ENCODE measurements at places on chromosomes 3 and 15. TPM values are rescaled to one million over a fixed set of nuclear protein-coding genes. Genes with fewer than 3 reads are reported as not detected.

DNA sequence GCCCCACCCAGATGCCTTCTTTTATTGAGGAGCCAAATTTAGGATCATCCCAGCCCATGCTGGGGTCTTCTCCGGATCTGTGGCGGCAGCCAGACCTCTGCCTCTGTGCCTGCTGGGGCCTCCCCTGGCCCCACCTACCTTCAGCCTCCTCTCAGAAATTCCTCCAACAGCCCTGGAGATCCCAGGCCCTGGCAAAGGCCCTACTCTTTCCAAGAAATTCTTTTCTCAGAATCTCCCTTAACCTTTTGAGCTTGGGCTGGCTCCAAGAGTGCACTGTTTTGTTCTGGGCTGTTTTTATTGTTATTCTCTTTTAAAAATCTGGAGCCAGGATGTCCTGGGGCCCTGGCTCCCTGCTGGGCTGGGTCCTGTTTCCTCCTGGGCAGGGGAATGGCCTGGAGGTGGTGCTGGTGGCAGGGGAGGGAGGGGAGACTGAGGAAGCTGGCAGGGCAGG, 57.8 kb downstream of the GRIP2 start:
- no peak overlapping the region for H3K27ac ChIP-seq
- DNase-seq, result peak; percentile 34
- no peaks in the 10 kb centered on the region for H3K27me3 ChIP-seq

GRCh38 chr15:74988007-74988800, 7.2 kb upstream of the SCAMP5 start:
- no peaks in the 10 kb centered on the region for H3K4me1 ChIP-seq
- H3K4me3 ChIP-seq, result no peak overlapping the region
- H3K27me3 ChIP-seq, result no peaks in the 10 kb centered on the region
- H3K36me3 ChIP-seq, result no peaks in the 10 kb centered on the region
- no peak overlapping the region for H3K27ac ChIP-seq

DNA sequence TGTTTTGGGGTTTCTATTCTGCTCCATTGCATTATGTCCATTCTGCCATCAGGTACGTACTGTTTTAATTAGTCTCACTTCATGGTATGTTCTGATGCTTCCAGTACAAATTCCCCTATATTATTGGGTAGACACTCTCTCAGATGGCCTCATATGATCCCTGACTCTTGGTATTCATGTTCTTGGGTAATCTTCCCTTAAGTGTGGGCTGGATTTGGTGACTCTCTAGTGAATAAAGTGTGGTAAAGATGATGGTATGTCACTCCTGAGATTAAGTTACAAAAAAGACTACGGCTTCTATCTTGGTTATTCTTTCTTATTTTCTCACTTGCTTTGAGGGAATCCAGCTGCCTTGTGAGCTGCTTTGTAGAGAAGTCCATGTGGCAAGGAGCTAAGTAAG, 89.6 kb upstream of the TBC1D5 start:
- H3K4me1 ChIP-seq, result no peaks in the 10 kb centered on the region
- DNase-seq, result no peak
- no peaks in the 10 kb centered on the region for H3K36me3 ChIP-seq

DNA sequence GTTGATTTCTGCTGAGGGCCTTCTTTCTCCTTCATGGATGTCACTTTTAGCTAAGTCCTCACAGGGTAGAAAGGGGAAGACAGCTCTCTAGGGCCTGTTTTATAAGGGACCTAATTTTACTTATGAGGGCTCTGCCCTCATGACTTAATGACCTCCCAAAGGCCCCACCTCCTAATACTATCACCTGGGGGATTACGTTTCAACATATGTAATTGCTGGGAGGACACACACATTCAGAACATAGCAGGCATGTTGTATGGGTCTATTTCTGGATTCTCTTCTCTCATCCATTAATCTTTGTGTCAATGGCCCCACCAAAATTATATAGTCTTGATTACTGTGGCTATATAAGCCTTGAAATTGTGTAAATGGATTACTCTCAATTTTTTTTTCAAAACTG, 255.0 kb downstream of the CLSTN2 start:
- no peak for DNase-seq
- no peak overlapping the region for H3K27ac ChIP-seq
- H3K4me3 ChIP-seq, result no peak overlapping the region
- H3K4me1 ChIP-seq, result no peaks in the 10 kb centered on the region

GRCh38 chr3:127306361-127307111, 18.7 kb upstream of the PRR20G start:
- H3K36me3 ChIP-seq, result no peaks in the 10 kb centered on the region
- H3K4me3 ChIP-seq, result no peak overlapping the region
- no peak overlapping the region for H3K27ac ChIP-seq
- no peaks in the 10 kb centered on the region for H3K4me1 ChIP-seq
- H3K27me3 ChIP-seq, result no peaks in the 10 kb centered on the region

GRCh38 chr3:17258823-17259436, 374.2 kb downstream of the PLCL2 start:
- no peak overlapping the region for H3K27ac ChIP-seq
- DNase-seq, result no peak
- H3K27me3 ChIP-seq, result no peaks in the 10 kb centered on the region
- H3K4me1 ChIP-seq, result no peaks in the 10 kb centered on the region
- H3K4me3 ChIP-seq, result no peak overlapping the region

DNA sequence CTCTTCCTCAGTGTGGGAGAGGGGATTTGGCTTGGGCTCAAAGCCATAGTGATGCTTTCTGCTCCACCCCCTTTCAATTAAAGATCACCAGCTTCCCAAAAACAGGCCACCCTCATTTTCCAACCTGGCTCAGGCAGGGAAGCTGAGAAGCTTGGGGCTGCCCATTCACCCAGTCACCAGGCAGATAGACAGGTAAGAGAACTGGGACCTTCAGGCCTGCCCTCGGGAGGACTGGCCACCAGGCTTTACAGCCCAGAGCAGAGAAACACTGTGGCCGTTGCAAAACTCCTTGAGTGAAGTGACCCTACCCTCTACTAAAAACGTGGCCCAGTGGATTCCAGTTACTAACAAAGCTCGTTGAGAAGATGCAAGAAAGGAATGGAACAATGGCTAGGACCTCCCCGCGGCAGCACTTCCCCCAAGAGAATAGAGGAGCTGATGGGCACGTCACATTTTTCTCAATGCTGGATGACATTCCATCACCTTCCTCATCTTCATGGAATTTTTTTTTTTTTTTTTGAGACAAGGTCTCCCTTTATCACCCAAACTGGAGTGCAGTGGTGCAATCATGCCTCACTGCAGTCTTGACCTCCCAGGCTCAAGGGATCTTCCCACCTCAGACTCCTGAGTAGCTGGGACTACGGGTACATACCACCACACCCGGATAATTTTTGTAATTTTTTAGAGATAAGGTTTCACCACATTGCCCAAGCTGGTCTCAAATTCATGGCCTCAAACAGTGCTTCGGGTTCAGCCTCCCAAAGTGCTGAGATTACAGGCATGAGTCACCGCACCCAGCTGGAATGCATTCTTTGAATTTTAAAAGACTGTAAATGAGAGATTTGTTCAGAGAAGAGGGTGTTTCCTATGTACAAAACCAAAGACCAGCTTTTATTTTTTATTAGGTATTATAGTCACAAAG, 37.9 kb downstream of the LIPC start:
- no peak for DNase-seq
- peak overlapping the region; percentile 38 for H3K27ac ChIP-seq
- H3K36me3 ChIP-seq, result no peaks in the 10 kb centered on the region
- no peaks in the 10 kb centered on the region for H3K27me3 ChIP-seq
- H3K4me3 ChIP-seq, result no peak overlapping the region

- no peaks in the 10 kb centered on the region for H3K36me3 ChIP-seq
- H3K27me3 ChIP-seq, result no peaks in the 10 kb centered on the region
- H3K4me3 ChIP-seq, result no peak overlapping the region
- DNase-seq, result no peak
These were observed 4.8 kb downstream of the IDH2 start for GRCh38 chr15:90097475-90097874.

DNA sequence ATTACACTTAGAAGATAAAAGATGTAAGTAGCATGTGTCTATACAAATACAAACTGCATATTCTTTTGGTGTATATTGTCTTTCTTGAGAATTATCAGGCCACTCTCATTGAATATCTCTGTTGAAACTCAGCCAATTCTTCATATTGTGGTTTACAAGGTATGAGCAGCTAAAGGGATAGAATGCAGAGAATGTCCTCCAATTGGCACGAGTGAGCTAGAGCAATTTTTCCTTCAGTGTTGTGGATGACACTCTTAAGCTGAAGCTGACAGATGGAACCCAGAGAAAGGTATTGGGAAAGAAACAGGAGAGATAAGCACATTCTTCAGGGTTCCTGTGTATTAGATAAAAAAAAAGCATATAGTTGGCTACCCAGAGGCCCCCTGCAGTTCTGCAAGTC, 453.1 kb downstream of the EPHA3 start:
- H3K27ac ChIP-seq, result no peak overlapping the region
- no peaks in the 10 kb centered on the region for H3K4me1 ChIP-seq

- no peaks in the 10 kb centered on the region for H3K27me3 ChIP-seq
- H3K4me1 ChIP-seq, result no peaks in the 10 kb centered on the region
- no peaks in the 10 kb centered on the region for H3K36me3 ChIP-seq
- H3K4me3 ChIP-seq, result no peak overlapping the region
These were observed 122.6 kb upstream of the ATP2B2 start for GRCh38 chr3:10627884-10628572.

GRCh38 chr3:14898929-14899328, 48.5 kb upstream of the NR2C2 start:
- no peaks in the 10 kb centered on the region for H3K36me3 ChIP-seq
- no peak overlapping the region for H3K4me3 ChIP-seq
- no peaks in the 10 kb centered on the region for H3K4me1 ChIP-seq
- H3K27me3 ChIP-seq, result no peaks in the 10 kb centered on the region

- H3K4me3 ChIP-seq, result no peak overlapping the region
- H3K4me1 ChIP-seq, result no peaks in the 10 kb centered on the region
- H3K27ac ChIP-seq, result no peak overlapping the region
- no peak for DNase-seq
- H3K36me3 ChIP-seq, result no peaks in the 10 kb centered on the region
- H3K27me3 ChIP-seq, result no peaks in the 10 kb centered on the region
These were observed 62.5 kb upstream of the SLCO2A1 start for GRCh38 chr3:134092208-134092701.

DNA sequence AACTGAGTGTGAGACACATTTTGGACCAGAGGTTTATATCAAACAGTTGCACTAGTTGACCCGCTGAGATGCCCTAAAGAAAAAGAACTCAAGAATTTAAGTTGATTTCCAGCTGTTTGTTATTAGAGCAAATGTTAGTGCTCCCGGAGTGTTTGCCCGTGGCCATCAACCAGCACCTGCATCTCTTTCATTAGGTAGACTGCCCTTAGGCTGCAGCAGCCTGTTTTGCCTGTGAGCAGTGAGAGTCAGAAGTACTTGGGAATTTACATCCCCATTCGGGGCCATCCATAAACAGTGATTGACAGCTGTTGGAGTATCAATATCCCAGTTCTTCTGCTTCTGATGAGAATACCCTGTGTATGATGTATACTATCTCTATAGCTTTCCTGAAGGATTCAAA, 492.6 kb downstream of the RBMS3 start:
- DNase-seq, result no peak
- no peak overlapping the region for H3K4me3 ChIP-seq

DNA sequence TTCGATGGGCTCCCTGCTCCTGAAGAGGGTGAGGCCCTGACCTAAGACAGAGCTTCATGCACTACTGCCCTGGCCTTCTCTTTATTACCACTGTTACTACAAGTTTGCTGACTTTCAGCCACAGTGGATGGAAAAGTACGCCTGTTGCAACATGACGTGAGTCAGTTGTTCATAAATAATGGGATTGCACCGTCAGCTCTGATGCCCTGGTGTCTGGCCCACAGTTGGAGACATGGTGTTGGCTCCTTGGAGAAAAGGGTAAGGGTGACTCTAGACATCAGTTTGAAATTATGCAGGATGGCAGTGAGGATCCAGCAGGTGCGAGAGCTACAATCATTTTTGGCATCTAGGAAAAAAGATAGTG, 5.5 kb downstream of the PAQR5 start:
- peak; percentile 20 for DNase-seq
- H3K4me1 ChIP-seq, result no peaks in the 10 kb centered on the region
- H3K27ac ChIP-seq, result no peak overlapping the region
- H3K27me3 ChIP-seq, result no peaks in the 10 kb centered on the region

DNA sequence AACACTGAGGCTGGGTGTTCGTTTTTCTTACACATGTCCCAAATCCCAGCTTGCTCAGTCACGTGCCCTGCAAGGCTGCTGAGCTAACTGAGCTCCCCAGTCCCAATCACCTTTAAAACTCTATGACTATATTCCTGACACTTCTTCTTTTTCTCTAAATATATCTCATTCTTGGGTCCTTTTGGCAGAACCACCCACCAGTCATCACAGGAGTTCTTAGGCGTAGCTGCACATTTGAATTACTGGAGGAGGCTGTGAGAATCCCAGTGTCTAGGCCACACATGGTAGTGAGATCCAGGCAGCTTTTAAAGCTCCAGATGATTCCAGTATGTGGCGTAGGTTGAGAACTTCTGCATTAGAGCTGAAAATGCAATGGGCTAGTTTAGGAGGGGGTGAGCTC, 66.3 kb downstream of the ST8SIA2 start:
- no peaks in the 10 kb centered on the region for H3K36me3 ChIP-seq
- no peak overlapping the region for H3K27ac ChIP-seq
- H3K4me3 ChIP-seq, result no peak overlapping the region
- H3K27me3 ChIP-seq, result no peaks in the 10 kb centered on the region
- H3K4me1 ChIP-seq, result no peaks in the 10 kb centered on the region

DNA sequence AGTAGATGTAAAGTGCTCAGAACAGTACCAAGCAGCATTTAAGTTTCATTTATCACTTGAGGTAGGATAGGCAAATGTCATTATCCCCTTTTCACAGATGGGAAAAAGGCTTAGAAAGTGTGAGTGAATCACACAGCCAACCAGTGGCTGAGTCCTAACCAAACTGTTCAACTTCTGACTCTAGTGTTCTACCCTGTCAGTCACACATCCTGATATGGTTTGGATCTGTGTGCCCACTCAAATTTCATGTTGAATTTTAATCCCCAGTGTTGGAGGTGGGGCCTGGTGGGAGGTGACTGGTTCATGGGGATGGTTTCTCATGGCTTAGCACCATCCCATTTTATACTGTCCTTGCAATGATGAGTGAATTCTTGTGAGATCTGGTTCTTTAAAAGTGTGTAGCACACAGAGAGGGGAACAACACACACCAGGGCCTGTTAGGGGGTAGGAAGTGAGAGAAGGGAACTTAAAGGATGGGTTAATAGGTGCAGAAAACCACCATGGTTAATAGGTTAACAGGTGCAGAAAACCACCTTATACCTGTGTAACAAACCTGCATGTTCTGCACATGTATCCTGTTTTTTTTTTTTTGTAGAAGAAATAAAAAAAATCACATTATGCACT, 304.7 kb downstream of the SUCLG2 start:
- H3K36me3 ChIP-seq, result no peaks in the 10 kb centered on the region
- DNase-seq, result no peak
- H3K27me3 ChIP-seq, result no peaks in the 10 kb centered on the region
- H3K4me3 ChIP-seq, result no peak overlapping the region

GRCh38 chr3:153809097-153809496, 312.1 kb upstream of the ARHGEF26 start:
- H3K4me1 ChIP-seq, result no peaks in the 10 kb centered on the region
- no peak overlapping the region for H3K4me3 ChIP-seq
- H3K27ac ChIP-seq, result no peak overlapping the region
- no peaks in the 10 kb centered on the region for H3K27me3 ChIP-seq

GRCh38 chr3:94967196-94967595, 904.3 kb downstream of the NSUN3 start:
- DNase-seq, result no peak
- no peak overlapping the region for H3K27ac ChIP-seq
- H3K27me3 ChIP-seq, result no peaks in the 10 kb centered on the region
- H3K36me3 ChIP-seq, result no peaks in the 10 kb centered on the region
- H3K4me3 ChIP-seq, result no peak overlapping the region

Gene BCL2A1
- 5.1 TPM for total RNA-seq

Gene SAXO2
- 1.9 TPM for total RNA-seq

Gene OSTN
- total RNA-seq, result not detected

Gene SI
- total RNA-seq, result not detected

Gene CKMT1A
- not detected for total RNA-seq

Gene ROPN1
- total RNA-seq, result not detected

Gene TMC3
- total RNA-seq, result 0.81 TPM
